Mononuclear cell (primary cell): ENCODE measurements at places on chromosomes 1 and 21. TPM values are rescaled to one million over a fixed set of nuclear protein-coding genes. Genes with fewer than 3 reads are reported as not detected.

The OR10J1 gene
- total RNA-seq, result not detected

The TMEM125 gene
- total RNA-seq, result 0.10 TPM

The TBX15 gene
- 0.21 TPM for total RNA-seq

The TRPM2 gene
- 2.2 TPM for total RNA-seq

The RHOU gene
- 15.3 TPM for total RNA-seq

The KANK4 gene
- total RNA-seq, result not detected

The EDN2 gene
- not detected for total RNA-seq

The CADM3 gene
- 0.10 TPM for total RNA-seq

The DCST2 gene
- total RNA-seq, result 0.10 TPM

The DAP3 gene
- 111 TPM for total RNA-seq

The SLC44A3 gene
- 0.10 TPM for total RNA-seq

The OR14K1 gene
- total RNA-seq, result not detected

The GJB4 gene
- not detected for total RNA-seq

The S100A11 gene
- total RNA-seq, result 63.4 TPM

The AHDC1 gene
- 3.3 TPM for total RNA-seq

The HS2ST1 gene
- total RNA-seq, result 7.5 TPM

The KDF1 gene
- total RNA-seq, result 0.63 TPM

The RXFP4 gene
- total RNA-seq, result not detected

The SLC35F3 gene
- not detected for total RNA-seq
